Mammary epithelial cell (primary cell): ENCODE measurements at places on chromosomes 12 and 14. TPM values are rescaled to one million over a fixed set of nuclear protein-coding genes. Genes with fewer than 3 reads are reported as not detected.

Gene CCDC198
- not detected for total RNA-seq

Gene EXD2
- 28.8 TPM for total RNA-seq

Gene NPAS3
- 0.33 TPM for total RNA-seq

Gene BTBD7
- 56.6 and 67.6 TPM in 2 replicates for total RNA-seq

Gene NUP37
- total RNA-seq: 27.5 and 47.4 TPM in 2 replicates
